ENCODE measurements at places on chromosomes 16 and 17.

- no peak for DNase-seq
Measured at GRCh38 chr17:57313097-57313835, 56.9 kb downstream of the MSI2 start.

DNA sequence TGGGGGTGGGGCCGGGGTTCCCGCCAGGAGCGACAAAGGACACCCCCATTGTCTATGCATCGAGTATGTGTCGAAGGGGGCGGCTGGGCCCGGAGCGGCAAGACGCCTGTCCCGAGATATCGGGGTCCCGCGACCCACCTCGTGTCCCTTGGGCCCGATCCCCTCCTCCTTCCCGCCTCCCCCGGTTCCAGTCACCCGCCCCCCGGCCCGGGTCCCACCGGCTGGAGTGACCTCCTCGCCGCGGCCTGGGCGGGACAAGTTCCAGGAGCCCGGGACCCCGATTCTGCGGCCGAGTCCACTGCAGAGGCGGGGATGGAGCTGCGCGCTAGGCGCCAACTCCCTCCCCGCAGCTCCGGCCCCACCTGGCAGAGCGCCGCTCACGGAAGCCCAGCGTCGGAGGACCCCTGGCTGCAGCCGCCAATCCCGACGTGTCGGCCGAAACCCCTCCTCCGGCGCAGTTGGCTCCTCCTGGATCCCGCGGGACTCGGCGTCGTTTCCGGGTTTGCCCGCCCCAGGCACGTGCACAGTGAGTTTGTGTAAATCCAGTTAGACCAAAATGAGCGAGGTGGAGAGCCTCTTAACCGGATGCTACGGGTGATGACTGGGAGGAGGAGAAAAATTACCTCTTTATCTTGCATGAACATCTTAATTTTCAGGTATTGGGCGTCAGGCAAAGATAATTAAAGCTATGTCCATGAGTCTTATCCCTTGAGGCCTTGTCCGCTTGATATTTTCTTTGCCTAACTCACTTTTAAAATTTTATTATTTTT is at the start of gene NMRAL1:
TSS of gene NMRAL1 (minus strand) at position 434 of the 770 bp plus-strand sequence. CDS start 493 bp downstream, outside the sequence.
- DNase-seq = peak; percentile 83

GRCh38 chr17:45851464-45851863 is 6.8 kb downstream of the SPPL2C start:
- DNase-seq = no peak

- DNase-seq = peak; percentile 55
Measured at GRCh38 chr17:74297941-74298340, 23.9 kb downstream of the DNAI2 start.

GRCh38 chr17:73731733-73732132 is 87.5 kb upstream of the SDK2 start:
- DNase-seq = no peak

DNA sequence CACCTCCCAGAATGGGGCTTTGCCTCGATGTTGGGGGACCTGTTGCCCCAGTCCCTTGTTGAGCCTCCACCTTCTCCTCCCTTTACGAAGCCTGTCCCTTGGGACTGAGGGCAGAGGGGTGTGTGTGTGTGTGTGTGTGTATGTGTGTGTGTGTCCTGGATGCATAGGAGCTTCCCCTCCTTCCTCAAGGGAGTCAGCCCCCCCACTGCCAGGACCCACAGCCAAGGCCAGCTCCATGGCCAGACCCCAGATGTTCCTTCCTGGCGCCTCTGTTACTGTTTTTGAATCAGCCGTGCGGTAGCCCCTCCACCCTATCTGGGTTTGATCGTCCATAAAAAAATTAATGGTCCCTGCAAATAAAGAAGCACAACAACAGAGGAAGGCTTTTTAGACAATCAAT is 17.7 kb upstream of the DOK4 start:
- no peak for DNase-seq

Measured in stimulated activated CD4-positive, alpha-beta T cell treated with anti-CD3 and anti-CD28 coated beads, Interleukin-2, amount 100 ng/mL, for 24 hours (primary cell).